Glutamatergic neuron (in vitro differentiated cells): ENCODE measurements at places on chromosomes 7 and 10.

- DNase-seq, result no peak
These were observed 87.3 kb downstream of the SDHAF3 start for GRCh38 chr7:97204821-97205220.

- no peak for DNase-seq
These were observed 768 bp downstream of the CHCHD2 start for GRCh38 chr7:56105508-56105907.

- no peak for DNase-seq
These were observed 78.3 kb downstream of the ATRNL1 start for GRCh38 chr10:115171392-115171960.

- no peak for DNase-seq
These were observed 1.3 kb downstream of the PTPRZ1 start for GRCh38 chr7:121874298-121874697.

GRCh38 chr7:93949423-93949822, 27.9 kb downstream of the GNG11 start:
- DNase-seq, result no peak
